ENCODE measurements at places on chromosomes 2 and 18. TPM values are rescaled to one million over a fixed set of nuclear protein-coding genes. Genes with fewer than 3 reads are reported as not detected.

Gene GATA6
- total RNA-seq, result 8.1 TPM

Gene RTP5
- total RNA-seq, result not detected

Gene UGT1A10
- not detected for total RNA-seq

Gene FIGN
- 1.1 TPM for total RNA-seq

Gene CRYGB
- not detected for total RNA-seq

Gene ZBTB14
- total RNA-seq, result 12.0 TPM

Gene COLEC12
- 27.1 TPM for total RNA-seq

Gene GKN1
- not detected for total RNA-seq

Gene DSG4
- not detected for total RNA-seq

Gene PMAIP1
- 27.2 TPM for total RNA-seq

Gene TSPYL6
- total RNA-seq, result not detected

Gene FMNL2
- 15.6 TPM for total RNA-seq

Gene TMEM17
- 1.3 TPM for total RNA-seq

Gene STARD7
- total RNA-seq, result 142 TPM

All from epithelial cell of umbilical artery (primary cell).